ENCODE measurements at places on chromosomes 7 and 10.

DNA sequence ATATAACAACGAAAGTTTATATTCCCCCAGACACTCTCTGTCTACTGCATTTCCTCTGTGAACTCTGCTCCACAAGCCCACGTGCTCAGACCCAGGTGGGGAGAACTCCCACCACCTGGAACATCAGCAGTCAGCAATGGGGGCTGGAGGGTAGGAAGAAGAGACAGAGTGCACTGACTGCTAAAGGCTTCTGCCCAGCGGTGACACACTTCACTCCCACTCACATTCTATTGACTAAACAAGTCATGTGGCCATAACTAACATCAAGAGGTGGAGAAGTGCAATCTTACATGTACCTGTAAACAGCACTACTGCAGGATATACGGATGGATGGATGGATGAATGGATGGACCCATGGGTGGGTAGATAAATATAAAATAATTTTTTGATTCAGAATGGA lies 122.2 kb downstream of the MPP7 start:
- DNase-seq = no peak

- DNase-seq = no peak
Observed at GRCh38 chr7:94056796-94057207, 52.6 kb upstream of the BET1 start.

- DNase-seq = no peak
Observed at GRCh38 chr10:26843736-26844135, 17.0 kb downstream of the ABI1 start.

DNA sequence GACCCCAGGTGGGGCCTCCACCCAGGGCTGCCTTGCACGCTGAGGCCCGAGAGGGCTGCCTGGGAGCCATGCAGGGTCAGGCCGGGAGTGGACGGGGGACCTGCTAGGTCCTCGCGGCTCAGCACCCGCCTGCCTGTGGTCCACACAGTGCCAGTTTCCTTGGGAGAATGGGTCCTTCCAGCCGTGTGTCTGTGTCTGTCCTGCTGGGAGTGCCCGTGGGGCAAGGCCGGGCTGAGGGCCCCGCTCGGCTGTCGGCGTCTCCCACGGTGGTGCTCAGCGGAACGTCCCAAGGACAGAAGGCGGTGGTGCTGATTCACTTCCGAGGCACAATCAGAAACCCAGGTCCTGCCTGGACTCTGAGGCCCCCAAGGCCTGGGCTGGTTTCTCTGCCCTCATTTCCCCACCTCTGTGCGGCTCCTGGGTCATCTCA lies 23.2 kb upstream of the GTPBP4 start:
- DNase-seq = no peak

DNA sequence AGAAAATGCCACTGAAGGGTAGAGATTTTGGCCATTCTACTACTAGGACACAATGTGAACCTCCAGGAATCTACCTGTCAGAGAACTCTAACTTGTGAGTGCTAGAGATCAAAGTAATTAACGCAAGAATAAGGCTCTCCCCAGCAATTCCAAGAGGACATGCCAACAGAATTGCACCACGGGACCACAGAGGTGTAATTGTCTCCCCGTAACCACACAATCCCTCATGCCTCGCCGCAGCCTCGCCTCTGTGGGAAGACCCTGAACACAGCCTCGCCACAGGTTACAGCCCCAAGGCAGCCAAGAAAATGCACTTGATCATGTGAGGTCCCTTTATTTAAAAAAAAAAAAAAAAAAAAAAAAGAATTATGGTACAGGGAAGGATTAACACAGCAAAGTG lies 29.5 kb downstream of the CDCA7L start:
- no peak for DNase-seq
